ENCODE measurements at places on chromosomes 3 and 15.

DNA sequence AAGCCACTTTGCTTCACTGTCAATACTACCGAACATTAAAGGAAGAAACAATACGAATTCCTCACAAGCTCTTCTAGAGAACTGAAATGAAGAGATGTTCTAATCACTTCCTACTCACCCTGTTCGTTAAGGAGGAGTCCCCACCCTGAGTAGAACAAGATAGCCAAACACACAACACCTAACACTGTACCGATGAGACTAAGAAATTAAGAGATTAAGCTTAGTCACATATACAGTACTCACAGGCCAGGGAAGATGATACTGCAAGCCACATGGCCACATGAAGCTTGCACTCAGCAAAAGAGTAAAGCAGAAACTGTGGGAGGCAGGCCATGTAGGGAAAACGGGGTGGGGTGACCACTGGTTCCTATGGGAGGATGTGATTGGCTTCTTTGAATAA is 48.0 kb downstream of the CGGBP1 start:
- DNase-seq: no peak

DNA sequence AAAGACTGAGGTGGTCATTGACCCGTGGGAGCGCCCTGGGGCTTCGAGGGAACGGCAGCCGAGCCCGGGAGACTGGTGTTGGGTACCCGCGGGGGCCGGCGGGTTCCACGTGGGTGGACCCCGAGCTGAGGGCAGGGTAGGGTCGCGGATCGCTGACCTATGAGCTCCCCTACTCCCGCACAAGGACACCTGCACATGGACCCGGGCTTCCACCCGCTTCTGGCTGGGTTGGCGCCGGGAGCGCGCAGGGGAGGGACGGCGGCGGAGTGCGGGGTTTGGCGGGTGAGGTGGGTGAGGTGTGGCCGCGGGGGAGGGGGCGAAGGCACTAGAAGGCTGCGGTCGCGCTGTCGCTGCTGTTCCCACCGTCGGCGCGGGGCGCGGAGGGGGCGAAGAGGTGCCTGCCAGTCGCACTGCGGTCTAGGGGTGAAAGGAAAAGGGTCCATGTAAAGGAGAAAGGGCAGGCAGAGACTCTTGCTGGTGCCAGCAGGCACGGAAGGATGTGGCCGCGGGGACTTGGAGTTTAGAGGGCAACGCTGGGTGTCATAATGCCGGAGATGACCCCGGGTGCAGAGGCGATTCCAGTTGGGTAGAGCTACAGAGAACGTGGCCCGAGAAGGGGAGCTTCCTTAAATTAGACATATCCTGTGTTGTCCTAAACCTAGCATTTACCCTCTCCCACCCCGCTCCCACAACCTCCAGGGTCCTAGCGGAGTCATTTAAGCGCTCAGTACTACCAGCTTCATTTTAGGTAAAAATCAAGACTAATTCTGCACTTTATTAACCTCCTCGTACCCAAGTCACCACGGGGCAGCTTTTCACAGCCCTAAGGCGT is 245.9 kb upstream of the TOPAZ1 start:
- peak; percentile 49 for DNase-seq

DNA sequence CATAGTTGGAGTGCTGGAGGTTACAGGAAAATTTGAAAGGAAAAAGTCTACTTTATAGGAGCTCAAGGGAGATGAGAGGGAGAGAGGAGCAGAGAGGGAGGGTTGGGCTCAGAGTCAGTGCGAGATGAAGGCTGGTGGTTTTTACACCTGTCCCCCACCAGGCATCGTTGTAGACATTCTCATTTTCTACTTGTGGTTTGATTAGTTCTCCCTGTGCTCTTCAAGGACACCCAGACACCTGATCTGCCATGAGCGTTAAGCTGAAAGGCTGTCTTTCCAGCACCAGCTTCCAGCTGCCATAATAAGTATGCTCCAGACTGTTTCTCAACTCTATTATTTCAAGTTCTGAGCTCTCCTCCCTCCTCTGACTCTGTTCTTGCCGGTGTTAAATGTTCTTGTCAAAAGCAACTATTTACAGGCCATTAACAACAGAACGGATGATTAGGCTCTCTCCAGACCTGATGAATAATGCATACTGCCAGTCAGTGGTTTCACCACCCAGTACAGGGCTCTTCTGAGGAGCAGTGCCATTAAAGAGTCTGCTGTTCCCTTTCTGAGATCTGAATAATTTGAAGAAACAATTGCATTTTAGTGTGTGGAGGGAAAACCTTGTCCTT is 514.6 kb upstream of the MCTP2 start:
- no peak for DNase-seq

- no peak for DNase-seq
Measured at GRCh38 chr3:184691397-184692231, 20.2 kb downstream of the MAGEF1 start.

GRCh38 chr3:157167371-157168042 is 7.6 kb upstream of the CCNL1 start:
- no peak for DNase-seq

GRCh38 chr15:73926219-73927002 is at the start of gene LOXL1:
Gene LOXL1 (plus strand): TSS chr15:73926462. CDS start chr15:73926784, 322 bp downstream.
- DNase-seq: no peak

DNA sequence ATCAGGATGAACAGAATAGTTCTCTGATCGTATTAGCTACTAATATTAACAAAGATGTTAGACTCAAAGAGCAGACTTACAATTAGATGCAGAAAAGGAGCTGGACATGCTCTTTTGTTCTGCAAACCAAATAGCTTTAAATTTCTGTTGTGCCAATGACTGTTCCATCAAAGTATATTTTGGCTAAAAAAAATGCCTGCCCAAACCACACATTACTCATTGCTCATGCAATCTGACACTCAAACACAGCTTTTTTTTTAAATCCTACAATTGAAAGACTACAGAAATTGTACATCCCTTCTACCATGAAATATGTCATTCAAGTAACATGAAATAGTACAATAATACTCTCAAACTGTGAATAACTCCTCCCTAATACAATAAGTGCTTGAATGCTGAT is 48.6 kb downstream of the SHOX2 start:
- DNase-seq: no peak

- no peak for DNase-seq
Measured at GRCh38 chr3:53628536-53629401, 134.4 kb downstream of the CACNA1D start.

DNA sequence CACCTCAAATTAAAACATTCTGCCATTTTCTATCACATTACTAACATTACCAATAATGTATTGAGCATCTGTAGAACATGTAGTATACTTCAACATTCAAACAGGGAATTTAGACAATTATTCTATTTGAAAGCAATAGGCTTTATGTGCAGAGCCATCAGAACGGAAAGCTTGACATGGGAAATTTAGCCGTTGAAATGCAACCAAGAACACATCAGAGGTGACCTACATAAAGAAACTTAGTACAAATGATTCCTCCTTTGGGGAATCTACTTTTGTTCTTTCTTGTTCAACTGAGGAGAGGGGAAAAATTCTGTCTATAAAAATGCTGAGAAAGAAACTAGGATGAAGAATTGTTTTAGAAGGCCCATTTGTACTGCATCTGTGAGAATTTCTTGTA is 38.6 kb upstream of the RBMS3 start:
- no peak for DNase-seq

GRCh38 chr3:87996882-87997281 is 61.9 kb downstream of the CGGBP1 start:
- no peak for DNase-seq

GRCh38 chr3:155179966-155180757 is 100.0 kb downstream of the MME start:
- DNase-seq: no peak

DNA sequence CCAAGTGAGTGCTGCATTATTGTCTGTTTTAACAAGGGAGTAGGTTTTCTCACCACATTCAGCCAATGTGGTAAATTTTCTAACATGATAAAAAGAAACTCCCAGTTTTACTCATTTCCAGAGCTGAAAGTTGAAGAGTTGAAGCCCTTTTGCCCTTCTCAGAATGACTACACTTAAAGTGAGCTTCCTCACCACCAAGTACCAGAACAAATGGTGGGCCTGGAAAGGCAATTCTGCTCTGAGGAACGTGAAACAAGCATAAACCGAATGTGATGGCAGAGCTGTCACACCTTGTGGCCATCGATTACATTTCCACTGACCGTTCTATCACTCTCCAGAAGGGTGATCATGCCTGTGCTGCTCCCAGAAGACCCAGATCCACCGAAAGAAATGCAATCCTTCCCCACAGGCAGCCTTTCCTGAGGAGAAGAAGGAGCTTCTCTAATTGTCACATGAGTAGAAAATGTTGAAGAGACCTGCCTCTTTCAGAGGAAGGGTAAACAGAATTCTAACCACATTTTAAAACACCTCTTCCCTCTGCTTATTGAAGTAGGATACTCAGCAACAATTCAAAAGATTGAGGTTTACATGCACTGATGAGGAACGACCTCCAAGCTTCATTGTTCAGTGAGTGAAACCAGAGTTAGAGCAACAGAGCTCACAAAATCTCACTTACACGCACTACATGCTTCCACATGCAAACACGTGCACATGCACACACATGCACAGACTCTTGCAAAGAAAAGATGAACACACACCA is 21.4 kb upstream of the CCR9 start:
- no peak for DNase-seq
